Neural crest cell (in vitro differentiated cells): ENCODE measurements at places on chromosomes 7 and 10. TPM values are rescaled to one million over a fixed set of nuclear protein-coding genes. Genes with fewer than 3 reads are reported as not detected.

Gene KCNH2
- total RNA-seq: 10.7 and 12.4 TPM in 2 replicates

Gene TMEM213
- not detected in 2 replicates for total RNA-seq

GRCh38 chr10:36761121-36761520, 364.3 kb upstream of the ANKRD30A start:
- DNase-seq: no peak
- H3K36me3 ChIP-seq: no peaks in the 10 kb centered on the region
- peaks cover 15% of the 10 kb centered on the region for H3K27me3 ChIP-seq
- H3K27ac ChIP-seq: no peak overlapping the region

Gene PTPRE
- 1.8 and 2.3 TPM in 2 replicates for total RNA-seq

DNA sequence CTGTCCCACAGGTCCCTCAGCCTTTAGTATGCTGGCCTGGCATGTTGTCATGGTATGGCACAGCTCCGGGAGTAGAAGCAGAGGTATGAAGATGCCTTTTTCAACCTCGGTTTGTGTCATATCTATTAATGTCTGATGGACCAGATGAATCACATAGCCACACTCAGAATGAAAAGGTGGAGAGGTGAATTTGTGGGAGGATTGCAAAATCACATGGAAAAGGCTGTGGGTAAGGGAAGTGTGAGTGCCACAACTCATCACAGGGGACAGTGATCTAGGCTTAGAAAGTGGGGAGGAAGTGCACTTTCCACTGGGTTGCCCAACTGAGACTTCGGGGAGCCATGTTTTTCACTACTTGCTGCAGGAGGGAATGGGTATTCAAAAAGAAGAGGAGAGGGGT, 190.7 kb downstream of the WDR11 start:
- H3K27ac ChIP-seq: no peak overlapping the region
- no peak overlapping the region for H3K4me3 ChIP-seq
- DNase-seq: no peak
- no peaks in the 10 kb centered on the region for H3K27me3 ChIP-seq

Gene SLC26A3
- total RNA-seq: not detected in 2 replicates
